ENCODE measurements at places on chromosomes 4 and X. TPM values are rescaled to one million over a fixed set of nuclear protein-coding genes. Genes with fewer than 3 reads are reported as not detected.

NAA11 gene
- total RNA-seq, result not detected

NDST3 gene
- not detected for total RNA-seq

SAGE1 gene
- total RNA-seq, result 0.02 TPM

IGSF1 gene
- total RNA-seq, result 0.24 TPM

PROM1 gene
- not detected for total RNA-seq

JCHAIN gene
- total RNA-seq, result 0.19 TPM

HAUS3 gene
- total RNA-seq, result 7.4 TPM

NEUROG2 gene
- total RNA-seq, result not detected

SPATA4 gene
- 0.20 TPM for total RNA-seq

MAGEC3 gene
- not detected for total RNA-seq

EVC2 gene
- 2.3 TPM for total RNA-seq

CTAG1A gene
- total RNA-seq, result 0.18 TPM

SMARCAD1 gene
- 13.7 TPM for total RNA-seq

ZGRF1 gene
- total RNA-seq, result 2.9 TPM

IL2RG gene
- 0.10 TPM for total RNA-seq

PARM1 gene
- total RNA-seq, result 0.62 TPM

STBD1 gene
- total RNA-seq, result 6.4 TPM

ATXN3L gene
- total RNA-seq, result not detected

AIFM1 gene
- total RNA-seq, result 76.6 TPM

PPP2R2C gene
- total RNA-seq, result 34.1 TPM

POU3F4 gene
- not detected for total RNA-seq

S100G gene
- not detected for total RNA-seq

PAGE2B gene
- not detected for total RNA-seq

All from A549 treated with CpdA at 1 μM for 4 hours (cell line).